ENCODE measurements at places on chromosomes 1 and 21.

DNA sequence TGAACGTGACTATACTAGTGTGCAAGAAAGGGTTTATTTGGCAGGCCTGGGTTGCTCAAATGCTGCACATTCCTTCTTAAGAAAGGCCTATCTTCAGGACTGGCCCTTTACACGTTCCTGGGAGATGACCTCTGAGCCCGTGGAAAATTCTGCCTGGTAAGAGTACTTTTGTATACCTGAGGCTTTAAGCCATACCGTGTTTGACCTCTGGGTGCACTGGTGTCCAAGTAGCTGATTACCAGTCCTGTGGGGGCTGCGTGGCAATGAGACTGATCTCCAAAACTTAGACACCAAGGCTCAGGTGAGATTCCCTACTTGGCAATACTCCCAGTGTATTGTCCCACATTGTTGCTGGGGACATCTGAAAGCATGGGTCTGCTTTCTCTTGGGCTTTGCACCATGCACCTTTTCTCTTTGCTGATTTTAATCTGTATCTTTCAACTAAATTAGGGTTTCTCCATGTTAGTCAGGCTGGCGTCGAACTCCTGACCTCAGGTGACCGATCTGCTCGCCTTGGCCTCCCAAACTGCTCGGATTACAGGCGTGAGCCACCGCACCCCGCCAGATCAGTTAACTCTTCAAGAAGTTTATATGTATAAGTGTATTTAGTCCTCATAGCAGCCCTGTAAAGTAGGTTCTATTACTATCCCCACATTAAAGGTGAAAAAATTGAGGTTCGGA, 44.5 kb downstream of the TRIM33 start:
- DNase-seq: no peak

DNA sequence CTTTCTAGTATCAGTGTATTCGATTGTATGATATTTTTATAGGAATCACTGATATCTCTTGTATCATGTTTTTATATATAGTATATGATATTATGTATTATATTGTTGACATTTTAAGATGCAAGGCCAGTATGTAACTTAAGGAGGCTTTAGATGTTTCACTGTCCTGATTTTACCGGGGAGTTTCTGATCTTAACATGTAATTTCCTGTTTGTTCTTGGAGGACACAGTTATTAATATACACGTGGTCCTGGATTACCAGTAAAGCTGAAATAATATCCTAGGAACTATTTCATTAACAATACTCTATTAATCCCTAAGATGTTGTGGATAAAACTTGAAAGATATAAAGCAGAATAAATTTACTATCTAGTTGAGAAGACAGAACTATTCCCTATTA, 19.5 kb downstream of the SDCCAG8 start:
- no peak for DNase-seq

DNA sequence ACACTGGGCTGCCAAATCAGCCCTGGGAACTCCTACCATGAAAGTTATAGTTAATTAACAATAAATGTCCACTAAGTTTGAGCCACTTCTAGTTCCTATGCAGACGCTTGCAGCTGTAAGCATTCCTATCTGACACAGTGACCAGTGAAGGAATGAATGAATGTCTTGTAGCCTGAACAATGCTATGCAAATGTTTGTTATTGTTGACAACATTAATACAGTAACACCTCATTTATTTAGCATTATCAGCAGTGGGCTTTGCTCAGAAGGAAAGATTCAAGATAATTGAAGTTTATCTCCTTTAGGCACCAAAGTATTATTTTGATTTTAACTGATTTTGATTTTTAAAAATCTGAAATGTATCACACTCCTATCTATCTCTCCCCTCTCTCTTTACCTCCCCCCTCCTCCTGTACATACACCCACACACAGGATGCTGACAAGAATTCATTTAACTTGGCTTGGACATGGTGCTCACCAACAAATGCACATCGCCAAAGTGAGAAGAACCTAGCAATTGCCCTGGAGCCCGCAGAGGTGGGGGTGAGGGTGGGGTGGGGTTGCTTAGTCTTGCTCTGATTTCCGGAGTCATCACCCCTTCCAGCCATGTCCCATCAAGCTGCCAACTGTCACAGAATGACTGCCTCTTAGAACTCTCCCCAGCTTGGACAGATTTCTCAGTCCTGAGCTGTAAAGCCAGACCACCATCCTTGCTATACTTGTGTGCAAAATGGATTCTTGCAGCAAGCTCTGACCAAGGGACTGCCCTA, 215.3 kb upstream of the CSF3R start:
- DNase-seq: no peak

DNA sequence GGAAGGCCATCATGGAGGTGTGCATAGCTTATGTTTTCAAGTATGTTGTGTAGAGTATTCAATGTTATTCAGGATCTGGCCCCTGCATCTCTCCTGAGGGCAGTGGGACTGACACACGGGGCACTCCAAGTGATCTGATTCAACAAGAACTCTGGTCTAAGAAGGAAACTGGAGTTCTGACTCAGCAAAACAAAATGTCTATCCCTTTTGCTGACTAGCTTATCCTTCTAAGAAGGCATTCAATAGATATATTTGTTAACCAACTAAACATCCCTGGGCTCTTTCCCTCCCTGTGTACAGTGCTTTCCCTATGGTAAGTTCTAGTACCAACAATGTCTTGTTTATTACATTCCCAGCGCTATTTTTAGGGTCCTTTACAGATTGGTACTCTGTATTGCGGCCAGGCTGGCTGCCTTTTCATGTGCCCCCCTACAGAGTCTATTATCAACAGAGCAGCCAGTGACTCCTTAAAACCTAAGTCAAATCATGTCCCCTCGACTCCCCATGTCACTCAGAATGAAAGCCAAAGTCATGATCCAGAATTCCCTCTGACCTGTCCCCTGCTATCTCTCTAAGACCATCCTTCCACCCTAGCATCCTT, 304.9 kb downstream of the KCNH1 start:
- DNase-seq: no peak

GRCh38 chr1:230280054-230280795, 145.9 kb downstream of the PGBD5 start:
- no peak for DNase-seq

GRCh38 chr1:192263436-192263835, 53.4 kb upstream of the RGS21 start:
- no peak for DNase-seq

DNA sequence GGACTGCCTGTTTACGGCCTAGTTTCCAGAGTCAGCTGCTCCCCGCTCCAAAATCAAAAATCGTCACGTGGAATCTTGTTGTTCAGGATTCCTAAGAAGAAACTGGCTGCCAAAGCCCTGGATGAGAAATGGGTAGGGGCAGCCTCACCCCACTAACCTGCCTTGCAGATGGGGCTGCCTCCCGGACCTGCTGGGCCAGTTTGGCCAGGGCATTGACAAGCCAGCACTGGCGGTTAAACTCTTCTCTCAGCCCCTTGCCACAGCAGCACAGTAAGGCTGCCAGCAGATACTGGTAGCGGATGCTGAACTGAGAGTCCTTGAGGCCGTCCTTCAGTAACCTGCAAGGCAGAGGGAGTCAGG, 31.6 kb upstream of the PPP1R15B start:
- DNase-seq: no peak

GRCh38 chr1:207804721-207805468, 53.0 kb downstream of the CD46 start:
- no peak for DNase-seq

DNA sequence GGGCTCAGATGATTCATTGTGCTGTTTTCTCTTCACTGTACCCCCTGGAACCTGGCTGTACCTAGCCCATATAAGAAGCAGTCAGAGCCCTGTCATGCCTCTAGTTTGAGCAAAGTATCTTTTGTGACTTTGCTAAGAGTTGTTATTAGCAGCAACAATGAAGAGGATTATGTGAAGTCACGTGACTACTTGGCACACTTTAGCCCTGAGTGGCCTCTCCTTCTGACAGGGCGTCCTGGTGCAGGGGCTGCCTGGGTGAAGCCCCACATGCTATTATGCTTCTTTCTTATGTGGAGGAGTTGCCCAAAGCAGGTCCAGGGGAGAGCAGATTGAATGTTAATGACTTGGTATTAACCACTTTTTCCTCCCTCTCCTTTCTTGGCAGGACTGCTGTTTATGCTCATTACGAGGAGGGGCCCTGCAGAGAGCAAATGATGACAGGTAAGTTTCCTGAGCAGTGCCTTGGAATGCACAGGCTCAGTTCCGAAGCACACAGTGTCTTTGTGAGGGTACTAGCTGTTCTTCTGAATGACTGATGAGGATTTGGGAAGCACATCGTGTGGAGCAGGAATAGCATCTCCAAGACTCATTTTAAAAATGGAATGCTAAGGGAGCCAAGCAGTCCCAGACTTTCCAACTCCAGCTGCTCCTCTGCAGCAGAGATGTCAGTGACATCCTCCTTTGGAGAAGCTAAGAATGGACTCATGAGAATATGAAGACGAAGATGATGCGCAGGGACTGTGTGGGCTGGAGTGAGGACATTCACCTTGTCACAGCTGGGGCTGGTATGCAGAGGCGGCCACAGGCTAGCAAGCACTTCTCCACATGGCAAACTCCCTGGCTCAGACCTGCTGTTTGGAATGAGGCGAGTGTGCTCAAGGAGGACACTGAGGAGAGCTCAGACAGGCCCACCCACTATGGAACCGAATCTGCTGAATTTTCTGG, 15.2 kb upstream of the ST3GAL3 start:
- no peak for DNase-seq

DNA sequence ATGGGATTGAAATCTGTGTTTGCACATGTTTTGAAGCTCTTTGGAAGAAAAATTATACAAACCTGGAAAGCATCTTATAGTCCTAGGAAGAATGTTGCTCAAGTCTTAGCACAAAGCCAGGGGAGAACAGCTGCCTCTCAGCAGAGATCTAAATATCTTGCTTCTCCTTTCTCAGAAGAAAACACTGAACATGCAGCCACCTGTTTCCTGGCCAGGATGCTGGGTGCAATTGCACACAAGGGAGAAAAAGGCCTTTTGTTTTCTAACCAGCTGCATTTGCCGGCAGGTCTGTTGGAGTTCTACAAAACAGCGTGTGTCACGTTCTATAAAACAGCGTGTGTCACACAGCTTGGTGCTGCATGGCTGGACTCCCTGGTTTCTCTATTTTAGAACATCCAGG, 259.6 kb upstream of the PLD5 start:
- no peak for DNase-seq

- DNase-seq: no peak
Measured at GRCh38 chr1:157237522-157237921, 99.3 kb upstream of the ETV3 start.

All from cortex of kidney (tissue), 1 donor.